ENCODE measurements at places on chromosomes 2 and 18. TPM values are rescaled to one million over a fixed set of nuclear protein-coding genes. Genes with fewer than 3 reads are reported as not detected.

Gene METTL21A
- total RNA-seq = 24.9 TPM

Gene CTAGE1
- not detected for total RNA-seq

Gene FANCL
- 25.9 TPM for total RNA-seq

Gene ADAM23
- 9.5 TPM for total RNA-seq

Gene SLC5A7
- total RNA-seq = not detected

Gene ROCK2
- total RNA-seq = 36.7 TPM

Gene UGT1A10
- not detected for total RNA-seq

Gene OSR1
- total RNA-seq = 5.1 TPM

Gene ADAM17
- total RNA-seq = 38.9 TPM

Gene CD302
- total RNA-seq = 2.5 TPM

Gene DSG1
- total RNA-seq = not detected

Gene LOXL3
- 0.23 TPM for total RNA-seq
